ENCODE measurements at places on chromosomes 2 and 18.

DNA sequence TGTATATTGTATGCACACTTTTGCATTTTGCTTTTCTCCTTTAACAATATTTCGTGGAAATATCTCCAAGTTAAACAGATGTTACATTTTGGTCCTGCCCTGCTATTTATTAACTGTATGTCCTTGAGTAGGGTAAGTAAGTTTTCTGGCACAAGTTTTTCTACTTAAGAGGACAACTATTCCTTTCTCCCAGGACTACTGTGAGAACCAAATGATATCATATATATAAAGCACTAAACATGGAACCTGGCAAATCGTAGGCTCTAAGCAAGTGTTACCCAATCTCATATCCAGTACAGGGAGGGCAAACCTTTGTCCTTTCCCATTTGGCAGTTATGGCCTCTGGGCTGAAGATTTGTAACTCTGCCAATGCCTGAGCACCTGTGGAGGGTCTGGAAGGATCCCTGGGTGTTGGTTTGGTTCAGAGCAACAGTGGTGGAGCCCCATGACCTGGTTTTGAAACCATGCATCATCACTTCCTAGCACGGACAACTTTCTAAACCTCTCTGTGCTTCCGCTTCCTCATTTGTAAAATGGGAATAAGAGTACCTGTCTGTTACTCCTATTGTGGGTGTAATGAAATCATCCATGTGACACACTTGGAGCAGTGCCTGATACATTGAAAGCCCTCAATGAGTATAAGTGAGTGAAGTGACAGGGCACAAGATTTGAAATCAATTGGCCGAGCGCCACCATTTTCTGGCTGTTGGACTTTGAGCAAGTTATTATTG, 28.3 kb upstream of the ICOS start:
- no peak for DNase-seq

DNA sequence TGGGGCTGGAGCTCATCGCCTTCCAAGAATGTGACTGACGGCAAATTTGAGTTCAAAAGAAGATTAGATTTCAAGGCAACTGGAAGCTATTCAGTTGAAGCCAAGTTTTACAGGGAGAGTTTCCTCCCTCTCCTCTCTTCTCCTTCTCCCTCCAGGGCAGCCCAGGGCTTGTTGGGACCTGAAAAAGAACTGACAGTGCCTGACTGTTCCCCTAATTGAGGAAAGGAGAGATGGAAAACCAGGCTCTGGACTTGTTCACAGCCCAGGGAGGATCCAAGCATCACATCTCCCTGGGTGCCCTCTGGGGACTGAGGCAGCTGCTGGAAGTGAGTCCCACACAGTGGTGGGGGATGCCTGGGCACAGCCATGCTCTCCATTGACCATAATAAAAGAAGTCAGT, 88.1 kb downstream of the THNSL2 start:
- DNase-seq = no peak

- DNase-seq = no peak
Measured at GRCh38 chr2:172096626-172097547, 5.8 kb downstream of the DLX2 start.

GRCh38 chr2:112055730-112056625, 909 bp downstream of the TMEM87B start:
- no peak for DNase-seq

- no peak for DNase-seq
Measured at GRCh38 chr18:25351280-25351775, 638 bp downstream of the ZNF521 start.

GRCh38 chr18:79553696-79554095, 125.9 kb upstream of the CTDP1 start:
- DNase-seq = no peak

- DNase-seq = no peak
Measured at GRCh38 chr2:240898731-240899467, 2.9 kb upstream of the MAB21L4 start.

DNA sequence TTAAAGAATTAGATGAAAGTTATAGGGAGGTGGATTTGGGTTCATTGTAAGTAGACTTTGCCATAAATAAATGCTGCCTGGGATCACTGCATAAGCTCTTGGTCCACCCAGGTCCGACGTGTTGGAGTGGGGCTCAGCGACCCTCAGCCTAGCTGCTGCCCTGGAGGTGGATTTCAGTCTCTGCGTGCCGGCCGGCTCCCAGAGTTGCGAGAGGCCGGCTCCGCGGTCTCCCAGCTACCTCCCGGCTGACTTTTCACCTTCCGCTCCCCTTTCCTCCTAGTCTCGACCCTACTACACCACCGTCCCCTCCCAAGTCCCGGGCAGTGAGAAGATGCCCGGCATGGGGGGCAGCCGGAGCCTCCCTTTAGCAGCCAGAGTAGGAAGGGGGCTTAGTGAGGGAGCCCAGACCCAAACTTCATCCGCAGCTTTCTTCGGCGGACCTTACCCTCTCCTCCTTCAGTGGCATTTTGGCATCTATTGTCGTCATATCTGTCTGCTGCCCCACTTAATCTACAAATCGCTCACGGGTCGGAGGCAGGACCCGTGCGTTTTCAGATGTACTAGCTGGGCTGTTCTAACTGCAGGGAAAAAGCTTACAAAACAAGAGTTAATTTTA, 8.1 kb downstream of the EMX1 start:
- no peak for DNase-seq

DNA sequence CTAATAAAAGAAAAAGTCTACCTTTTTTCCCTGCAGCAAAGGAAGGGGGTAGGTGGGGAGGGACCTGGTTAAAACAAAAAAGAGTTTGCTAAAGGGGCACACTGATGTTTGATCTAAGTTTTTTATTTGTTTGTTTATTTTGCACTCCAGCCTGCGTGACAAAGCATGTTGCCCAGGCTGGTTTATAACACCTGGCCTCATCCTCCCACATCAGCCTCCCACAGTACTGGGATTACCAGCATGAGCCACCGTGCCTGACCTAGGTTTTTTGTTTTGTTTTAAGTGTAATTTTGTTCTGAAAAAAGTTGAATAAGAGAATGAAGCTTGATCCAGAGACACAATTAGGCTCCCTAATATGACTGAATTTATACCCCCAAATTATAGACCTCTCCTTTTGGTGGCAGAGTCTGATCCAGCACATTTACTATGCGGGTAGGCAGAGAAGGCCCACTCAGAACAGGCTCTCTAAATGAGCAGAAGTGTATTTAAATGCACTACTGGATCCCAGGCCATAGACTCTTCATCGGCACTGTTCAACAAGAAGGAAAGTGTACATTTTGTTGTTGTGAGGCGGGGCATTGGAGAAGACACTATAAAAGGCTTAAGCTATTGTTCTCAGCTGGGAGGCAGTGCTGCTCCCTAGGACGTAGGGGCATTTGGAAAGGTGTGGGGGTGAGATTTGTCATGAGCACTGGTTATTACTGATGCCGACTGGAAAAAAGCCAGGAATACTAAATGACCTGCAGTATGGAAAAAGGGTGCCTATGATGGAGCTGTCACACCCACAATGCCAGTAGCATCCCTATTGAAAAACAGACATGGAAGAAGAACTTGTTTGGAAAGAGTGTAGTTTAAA, 32.4 kb downstream of the MRPS9 start:
- DNase-seq = no peak

DNA sequence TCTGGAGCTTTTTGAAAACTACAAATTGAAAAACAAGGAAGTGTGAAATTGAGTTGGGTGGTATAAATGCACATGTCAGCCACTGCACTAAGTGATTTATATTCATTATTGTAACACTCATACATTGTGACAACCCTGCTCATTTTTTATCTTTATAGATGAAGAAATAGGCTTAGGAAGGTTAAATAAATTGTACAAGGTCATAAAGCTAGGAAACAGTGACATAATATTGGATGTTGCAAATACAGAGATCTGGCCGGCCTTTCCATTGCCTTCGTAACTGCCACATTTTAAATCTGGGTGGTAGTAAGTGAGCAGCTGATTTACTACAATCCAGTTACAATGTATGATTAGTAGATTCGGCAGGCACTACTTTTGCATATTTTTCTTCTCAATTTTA, 76.6 kb upstream of the LPIN2 start:
- DNase-seq = no peak

GRCh38 chr18:2281523-2282199, 289.6 kb downstream of the METTL4 start:
- DNase-seq = no peak
